H7 (cell line): ENCODE measurements at places on chromosomes 16 and 17. TPM values are rescaled to one million over a fixed set of nuclear protein-coding genes. Genes with fewer than 3 reads are reported as not detected.

GRCh38 chr16:4450931-4451519 is 23.4 kb downstream of the NMRAL1 start:
- no peak for DNase-seq

- no peak for DNase-seq
Observed at GRCh38 chr17:52678211-52678610, 519.7 kb upstream of the CA10 start.

- DNase-seq = peak; percentile 70
Observed at GRCh38 chr17:38600416-38600815, 5.3 kb downstream of the SRCIN1 start.

GRCh38 chr16:3812469-3813172 is 67.9 kb downstream of the CREBBP start:
- DNase-seq = no peak

DNA sequence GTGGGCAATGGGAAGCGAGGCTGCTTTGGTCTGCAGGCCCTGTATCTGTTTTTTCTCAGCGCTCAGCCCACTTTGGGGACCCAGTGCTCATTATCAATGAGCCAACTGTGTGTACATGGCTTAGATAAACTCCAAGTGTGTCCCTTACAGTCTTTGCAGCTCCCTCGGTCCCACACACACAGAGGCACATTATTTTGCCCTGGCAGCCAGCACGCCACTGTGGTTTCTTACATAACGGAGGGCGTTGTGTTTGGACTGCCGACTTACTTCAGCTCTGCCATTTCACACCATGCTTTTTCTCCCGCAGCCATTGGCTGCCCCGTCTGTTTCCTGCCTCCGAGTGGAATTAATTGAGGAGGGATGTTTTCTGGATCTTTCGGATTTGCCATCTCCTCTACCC is 56.5 kb upstream of the CLEC18A start:
- DNase-seq = no peak

Gene PRR29
- 0.52 and 0.63 TPM in 2 replicates for total RNA-seq

DNA sequence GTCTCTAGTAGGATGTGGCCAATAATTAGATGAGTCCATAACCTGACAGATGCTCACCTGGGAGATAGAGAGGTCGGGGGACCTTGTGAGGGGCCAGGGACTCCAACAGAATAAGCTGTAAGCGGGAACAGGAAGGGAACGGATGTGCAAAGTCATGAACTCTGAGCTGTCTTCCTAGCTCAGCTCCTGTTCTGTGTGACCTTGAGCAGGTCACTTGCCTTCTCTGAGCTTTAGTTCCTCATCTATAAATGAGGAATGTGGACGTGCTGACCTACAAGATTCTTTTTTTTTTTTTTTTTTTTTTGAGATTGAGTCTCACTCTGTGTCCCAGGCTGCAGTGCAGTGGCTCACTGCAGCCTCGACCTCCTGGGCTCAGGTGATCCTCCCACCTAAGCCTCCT is 58.9 kb downstream of the AKAP1 start:
- no peak for DNase-seq

Gene SLC4A1
- total RNA-seq = 0.07 TPM in 2 replicates
